H9 (cell line): ENCODE measurements at places on chromosomes 11 and 22. TPM values are rescaled to one million over a fixed set of nuclear protein-coding genes. Genes with fewer than 3 reads are reported as not detected.

DNA sequence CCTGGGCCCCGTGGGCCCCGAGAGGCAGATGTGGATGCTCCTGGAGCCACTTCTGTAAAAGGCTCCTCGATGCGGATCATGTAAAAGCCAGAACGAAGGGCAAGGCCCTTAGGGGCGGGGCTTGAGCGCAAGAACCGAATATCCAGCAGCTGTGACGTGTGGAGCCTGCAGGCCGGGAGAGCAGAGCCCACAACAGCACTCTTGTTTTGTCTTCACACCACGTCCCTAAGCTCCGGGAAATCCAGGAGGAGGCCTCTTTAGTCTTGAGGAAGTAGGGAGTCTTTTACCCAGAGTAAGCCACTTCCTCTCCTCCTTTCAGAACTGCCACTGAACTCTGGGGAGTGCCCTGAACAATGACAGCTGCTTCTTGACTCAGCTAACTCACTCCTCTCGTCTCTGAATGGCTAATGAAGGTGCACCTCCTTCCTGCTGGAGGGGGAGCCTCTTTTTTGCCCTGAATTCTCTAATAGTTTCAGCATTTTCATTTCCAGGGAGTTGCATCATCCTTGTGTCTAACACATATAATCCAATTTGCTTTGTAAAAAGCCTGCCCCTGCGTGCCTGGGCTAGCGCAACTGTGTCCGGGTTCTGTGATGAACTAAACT is 12.5 kb downstream of the L3MBTL2 start:
- peak; percentile 62 for DNase-seq

DNA sequence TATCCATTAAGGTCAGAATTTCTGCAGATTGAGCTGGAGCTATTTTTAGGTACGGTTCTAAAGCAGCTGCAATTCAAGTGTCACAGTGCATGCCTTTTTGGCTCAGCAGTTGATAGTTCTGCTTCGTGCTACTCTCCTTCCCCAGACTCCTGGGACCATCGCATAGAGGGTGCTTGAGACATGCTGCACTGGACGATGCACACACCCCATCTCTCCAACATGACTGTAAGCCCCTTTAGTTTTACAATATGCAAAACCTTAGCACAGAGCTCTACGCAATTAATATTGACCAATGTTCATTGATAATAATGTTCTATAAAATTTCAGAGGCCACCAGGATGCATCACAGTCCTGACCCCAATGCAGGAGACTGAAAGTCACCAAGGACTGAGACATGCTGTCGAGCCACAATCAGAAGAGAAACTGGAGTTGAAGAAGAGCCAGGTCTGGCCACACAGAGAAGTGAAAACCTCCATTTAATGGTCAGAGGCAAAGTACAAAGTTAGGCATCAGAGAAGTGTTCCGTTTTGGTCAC is 120.9 kb upstream of the ZC3H12C start:
- no peak for DNase-seq

DNA sequence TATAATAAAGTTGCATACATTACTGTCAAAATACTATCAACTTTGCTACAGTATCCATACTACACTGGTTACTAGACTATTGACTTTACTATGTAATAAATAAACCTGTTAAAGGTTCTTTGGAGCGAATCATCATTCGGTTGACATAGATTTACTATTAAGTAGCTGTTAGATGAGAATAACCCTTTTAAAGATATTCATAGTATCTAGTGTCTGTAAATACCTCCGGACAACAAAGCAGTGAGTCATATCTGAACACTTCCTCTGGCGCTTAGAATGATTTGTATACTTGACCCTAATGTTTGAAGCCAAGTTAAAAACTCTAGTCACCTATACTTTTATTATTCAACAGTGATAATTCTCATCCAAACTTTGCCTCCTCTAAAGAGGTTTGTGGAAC is 84.7 kb downstream of the MSANTD4 start:
- no peak for DNase-seq

- no peak for DNase-seq
These were observed 34.3 kb downstream of the MYEOV start for GRCh38 chr11:69328231-69328630.

GRCh38 chr11:72174302-72175070 is 17.5 kb upstream of the FOLR1 start:
- no peak for DNase-seq

GRCh38 chr22:46674367-46674781 is 54.2 kb downstream of the GRAMD4 start:
- no peak for DNase-seq

DNA sequence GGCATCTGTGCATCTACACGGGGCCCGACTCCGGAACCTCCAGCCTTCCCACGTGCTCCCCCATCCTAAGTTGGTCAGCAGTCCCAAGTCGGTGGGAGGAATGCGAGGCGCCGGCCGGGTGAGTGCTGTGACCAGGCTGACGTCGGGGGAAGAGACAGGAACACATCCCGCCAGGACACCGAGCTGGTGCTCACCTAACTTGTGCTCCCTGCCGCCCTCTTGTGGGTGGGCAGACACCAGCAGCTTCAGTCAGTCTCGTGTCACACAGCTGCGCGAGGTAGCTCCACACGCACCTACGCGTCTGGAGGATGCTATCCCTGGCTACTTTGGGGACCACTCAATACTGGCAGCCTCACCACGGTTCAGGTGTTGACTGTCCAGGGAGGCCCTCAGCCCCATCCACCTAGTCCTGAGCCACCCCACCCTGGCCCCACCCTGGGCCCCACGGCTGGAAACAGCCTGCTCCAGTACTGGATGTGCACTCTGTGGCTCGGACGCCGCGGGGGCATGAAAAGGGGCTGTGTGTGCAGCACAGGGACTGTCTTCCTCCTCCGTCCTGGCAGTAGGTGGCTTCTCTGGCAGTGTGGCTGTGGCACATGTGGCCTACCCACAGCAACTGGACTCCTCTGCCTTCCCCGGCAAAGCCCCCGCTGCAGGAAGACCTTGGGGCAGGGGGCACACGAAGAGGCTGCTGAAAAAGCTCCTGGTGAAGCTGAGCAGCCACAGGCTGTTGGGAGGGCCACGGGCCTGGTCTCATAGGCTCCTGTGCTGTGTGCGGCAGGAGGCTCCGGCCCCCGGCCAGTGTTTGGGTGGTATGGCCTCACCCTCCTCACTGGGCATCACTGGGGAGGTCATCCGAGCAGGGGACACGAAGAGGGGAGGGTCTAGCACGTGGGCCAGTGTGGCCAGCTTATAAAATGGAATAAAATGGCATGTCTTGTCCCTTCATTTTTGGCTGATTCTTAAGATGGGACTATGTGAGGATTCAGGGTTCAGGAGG is 11.2 kb upstream of the BID start:
- peak; percentile 88 for DNase-seq

GRCh38 chr22:45781966-45782365 is 110.3 kb downstream of the ATXN10 start:
- DNase-seq = no peak

Gene MPEG1
- not detected in 2 replicates for total RNA-seq
